Stomach (tissue), 19 donors: ENCODE measurements at places on chromosomes 3 and 15. TPM values are rescaled to one million over a fixed set of nuclear protein-coding genes. Genes with fewer than 3 reads are reported as not detected.

Gene TEX55
- total RNA-seq, result not detected

DNA sequence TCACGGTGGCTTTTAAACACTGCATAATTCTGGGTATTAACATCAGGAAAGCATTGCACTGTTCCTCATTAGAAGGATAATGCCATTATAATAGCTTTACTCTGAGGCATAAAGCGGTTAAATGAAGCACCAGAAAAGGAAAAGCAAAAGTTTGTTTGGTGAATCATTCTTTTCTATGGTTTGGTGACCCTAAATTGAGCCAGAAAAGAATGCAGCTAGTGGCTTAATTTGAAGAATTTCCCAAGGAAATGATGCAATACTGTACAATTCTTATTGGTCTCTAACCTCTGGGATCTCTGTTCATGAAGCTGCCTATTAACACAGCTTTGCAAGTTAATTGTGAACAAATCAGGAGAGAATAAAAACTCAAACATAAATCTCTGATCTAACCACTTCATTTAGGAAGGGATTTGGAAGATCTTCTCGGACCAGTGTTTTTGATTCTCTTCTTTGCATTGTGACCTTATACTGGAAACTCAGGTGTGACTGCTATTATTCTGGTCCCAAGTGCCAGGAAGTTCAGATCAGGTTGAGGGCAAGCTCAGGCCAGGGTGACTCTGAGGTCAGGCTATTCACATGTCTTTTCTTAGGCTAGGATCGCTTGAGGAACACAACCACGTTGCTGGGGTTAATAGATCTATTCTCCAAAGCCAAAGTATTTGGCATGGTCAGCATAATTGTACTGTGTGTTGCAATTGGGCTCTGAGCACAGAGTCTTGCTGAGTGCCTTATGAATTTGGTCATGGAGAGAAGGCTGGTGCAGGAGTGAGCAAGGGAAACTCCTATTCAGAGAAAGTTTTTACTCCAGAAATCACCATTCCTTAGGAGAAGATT, 11.3 kb upstream of the DLG1 start:
- DNase-seq, result peak; percentile 25

GRCh38 chr15:76514282-76514681, 177.7 kb downstream of the ISL2 start:
- no peak for DNase-seq

DNA sequence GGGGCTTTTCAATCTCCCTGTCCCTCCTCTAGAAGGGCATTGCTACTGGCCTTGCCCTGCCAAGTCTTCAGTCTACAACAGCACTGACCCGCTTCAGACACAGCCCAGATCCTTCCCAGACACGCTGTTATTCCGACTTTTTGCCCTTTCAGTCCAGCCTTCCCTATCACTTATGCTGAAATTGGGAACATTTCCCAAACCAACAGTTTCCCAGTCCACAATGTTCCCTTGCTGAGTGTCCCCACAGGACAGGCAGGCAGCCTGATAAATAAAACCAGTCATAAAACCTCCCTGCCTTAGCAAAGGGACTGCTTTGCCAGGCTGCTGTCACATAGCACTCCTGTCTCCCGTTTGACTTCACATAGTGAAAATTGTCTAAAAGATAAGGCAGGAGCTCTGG, 43.5 kb downstream of the GOLGA6L2 start:
- no peak for DNase-seq

- no peak for DNase-seq
Observed at GRCh38 chr15:29690765-29691475, 131.3 kb downstream of the TJP1 start.

GRCh38 chr3:115715241-115715745, 92.0 kb downstream of the GAP43 start:
- DNase-seq, result no peak
